ENCODE measurements at places on chromosomes 1 and 21.
A peak's percentile ranks its signal among the peaks of the same experiment; 100 is the strongest.

DNA sequence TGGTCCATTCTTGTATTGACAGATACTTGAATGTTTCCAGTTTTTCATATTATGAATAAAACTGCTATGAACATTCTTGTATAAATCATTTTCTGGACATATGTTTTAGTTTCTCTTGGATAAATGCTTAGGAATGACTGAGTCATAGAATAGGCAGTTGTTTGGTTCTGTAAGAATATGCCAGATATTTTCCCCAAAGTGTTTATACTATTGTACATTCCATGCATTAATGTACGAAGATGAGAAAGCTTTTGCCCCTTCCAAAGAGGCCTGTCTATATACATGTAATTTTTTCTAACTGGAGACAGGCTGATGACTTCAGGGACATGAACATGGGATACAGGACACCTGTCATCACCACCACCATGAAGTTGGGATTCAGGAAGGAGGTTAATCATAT is 11.3 kb downstream of the NBPF3 start:
- no peak for DNase-seq

DNA sequence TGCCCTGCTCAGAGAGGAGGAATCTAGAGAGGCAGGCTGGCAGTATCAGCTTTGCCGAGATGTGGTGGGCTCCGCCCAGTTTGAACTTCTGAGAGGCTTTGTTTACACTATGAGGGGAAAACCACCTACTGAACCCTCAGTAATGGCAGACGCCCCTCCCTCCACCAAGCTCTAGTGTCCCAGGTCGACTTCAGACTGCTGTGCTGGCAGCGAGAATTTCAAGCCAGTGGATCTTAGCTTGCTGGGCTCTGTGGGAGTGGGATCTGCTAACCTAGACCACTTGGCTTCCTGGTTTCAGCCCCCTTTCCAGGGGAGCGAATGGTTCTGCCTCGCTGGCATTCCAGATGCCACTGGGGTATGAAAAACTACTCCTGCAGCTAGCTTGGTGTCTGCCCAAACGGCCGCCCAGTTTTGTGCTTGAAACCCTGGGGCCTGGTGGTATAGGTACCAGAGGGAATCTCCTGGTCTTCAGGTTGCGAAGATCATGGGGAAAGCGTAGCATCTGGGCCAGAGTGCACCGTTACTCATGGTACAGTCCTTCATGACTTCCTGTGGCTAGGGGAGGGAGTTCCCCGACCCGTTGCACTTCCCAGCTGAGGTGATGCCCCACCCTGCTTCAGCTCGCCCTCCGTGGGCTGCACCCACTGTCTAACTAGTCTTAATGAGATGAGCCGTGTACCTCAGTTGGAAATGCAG is 43.6 kb downstream of the C21orf91 start:
- DNase-seq, result peak; percentile 39

GRCh38 chr1:52636721-52637695 is 4.0 kb downstream of the SHISAL2A start:
- DNase-seq, result peak; percentile 66

DNA sequence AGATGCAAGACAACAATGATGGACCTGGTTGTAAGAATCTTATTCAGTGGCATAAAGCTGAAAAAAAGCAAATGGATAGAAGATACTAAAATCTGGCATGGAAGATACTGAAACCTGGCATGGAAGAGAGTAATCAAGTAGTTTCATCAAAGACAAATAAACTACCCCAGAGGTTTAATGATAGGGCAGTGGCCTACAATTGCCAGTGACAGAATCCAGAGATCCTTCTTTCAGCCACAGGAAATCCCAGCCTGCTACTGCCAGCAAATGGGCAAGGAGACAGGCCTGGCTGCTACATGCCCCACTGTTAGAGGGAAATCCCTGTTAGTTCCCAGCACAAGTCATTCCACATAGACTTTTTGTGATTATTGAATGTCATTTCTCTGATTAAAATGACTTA is 409.4 kb downstream of the VAV3 start:
- DNase-seq, result no peak

DNA sequence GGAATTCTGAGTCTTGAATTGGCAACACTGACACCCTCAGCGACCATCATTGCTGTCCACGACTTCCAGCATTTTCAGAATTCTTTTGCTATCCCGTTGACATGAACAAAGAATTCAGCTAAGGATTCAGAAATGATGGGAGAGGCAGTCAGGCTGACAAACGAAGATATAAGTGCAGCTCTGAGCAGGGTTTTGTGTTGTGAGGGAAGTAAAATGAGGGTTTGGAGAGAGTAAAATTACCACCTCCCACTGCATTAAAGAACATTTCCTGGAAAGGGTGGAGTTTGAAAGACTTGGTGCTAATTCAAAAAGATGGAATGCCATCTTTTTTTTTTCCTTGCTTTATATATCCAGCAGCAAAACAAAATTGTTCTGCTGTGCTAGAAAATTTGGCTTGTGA is 4.9 kb upstream of the ELK4 start:
- DNase-seq, result no peak

GRCh38 chr1:169601096-169601881 is 15.0 kb upstream of the F5 start:
- no peak for DNase-seq

GRCh38 chr1:119929643-119930315 is 33.5 kb upstream of the ADAM30 start:
- DNase-seq, result no peak

GRCh38 chr1:205604059-205604458 is 27.8 kb downstream of the ELK4 start:
- DNase-seq, result no peak

DNA sequence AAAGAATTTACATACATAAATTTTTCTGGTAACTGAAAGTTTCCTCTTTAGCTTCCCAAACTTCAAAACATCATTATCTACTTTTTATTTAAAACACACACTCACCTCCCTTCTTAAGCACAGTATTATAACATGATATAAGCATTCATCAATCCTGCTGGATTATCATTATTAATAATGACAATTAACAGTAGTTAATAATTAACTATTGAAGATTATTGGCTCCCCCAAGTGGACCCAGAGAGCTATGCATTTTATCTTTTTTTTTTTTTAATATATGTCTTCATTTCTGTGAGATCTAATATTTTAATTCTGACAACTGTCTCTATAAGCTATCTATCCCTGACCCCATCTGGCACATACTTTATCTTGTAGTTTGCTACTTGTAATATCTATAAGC is 252.1 kb upstream of the CACYBP start:
- DNase-seq, result no peak

DNA sequence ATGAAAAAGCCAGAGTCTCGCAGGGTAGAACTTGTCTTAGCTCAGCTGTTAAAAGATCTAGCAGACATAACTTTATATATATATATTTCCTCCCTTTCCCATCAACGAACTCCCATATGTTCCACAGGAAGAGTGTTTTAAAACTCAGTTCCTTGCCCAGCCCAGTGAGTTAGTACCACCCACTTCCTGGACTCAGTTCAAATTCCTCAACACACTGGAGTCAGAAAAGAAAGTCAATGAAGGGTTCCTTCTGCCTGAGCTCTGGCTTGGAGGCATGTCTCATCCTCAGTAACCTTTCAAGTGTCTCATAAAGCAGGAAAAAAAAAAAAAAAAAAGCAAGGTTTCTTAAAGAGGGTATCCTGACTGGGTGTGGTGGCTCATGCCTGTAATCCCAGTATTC is 15.6 kb downstream of the TPM3 start:
- no peak for DNase-seq

DNA sequence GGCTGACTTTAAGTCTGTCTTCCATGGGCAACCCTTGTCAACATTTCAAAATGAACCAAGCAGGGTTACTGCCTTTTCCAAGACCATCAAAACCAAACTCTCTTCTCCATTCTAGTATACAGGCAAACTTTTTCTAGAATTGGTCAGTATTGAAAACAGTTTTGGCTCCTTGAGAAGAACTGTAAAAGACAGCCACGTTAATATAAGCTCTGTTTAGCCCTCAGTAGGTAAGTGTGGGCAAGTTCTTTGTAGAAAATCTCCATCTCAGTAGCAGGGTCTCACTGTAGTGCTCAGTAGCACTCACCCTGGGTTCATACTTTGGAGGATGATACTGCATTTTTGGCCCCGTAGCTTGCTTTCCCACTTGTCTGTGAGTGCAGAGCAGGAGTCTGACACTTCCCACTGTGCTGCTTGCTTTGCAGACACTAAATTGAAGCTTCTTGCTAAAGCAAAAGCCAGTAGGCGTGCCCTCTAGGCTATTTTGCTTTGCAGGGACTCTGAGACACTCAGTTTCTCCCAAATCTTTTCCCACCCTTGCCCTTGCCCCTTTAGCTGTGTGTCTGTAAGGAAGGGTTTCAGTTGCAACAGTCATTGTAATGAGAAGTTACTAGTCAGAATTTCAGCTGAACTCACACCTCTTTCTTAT is 34.3 kb upstream of the CACYBP start:
- no peak for DNase-seq

GRCh38 chr1:47572731-47573430 is 135.0 kb downstream of the FOXD2 start:
- DNase-seq, result no peak

DNA sequence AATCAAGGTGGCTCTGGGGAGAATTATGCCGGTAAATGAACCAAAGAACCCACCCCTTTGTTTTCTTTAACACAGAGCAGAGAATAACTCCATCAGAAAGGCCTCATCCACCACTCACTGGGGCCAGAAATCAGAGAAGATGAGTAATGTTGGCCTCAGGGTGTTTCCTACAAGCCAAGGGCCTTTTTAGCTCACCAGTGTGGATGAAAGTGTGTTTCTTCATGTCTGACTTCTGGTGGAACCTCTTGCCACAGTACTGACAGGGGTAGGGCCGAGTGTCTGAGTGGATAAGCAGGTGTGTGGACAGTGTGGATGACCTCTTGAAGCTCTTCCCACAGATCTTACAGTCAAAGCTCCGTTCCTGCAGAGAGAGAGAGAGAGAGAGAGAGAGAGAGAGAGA is 8.3 kb downstream of the GFI1 start:
- no peak for DNase-seq

GRCh38 chr1:202585590-202585933 is 124.7 kb downstream of the SYT2 start:
- no peak for DNase-seq

DNA sequence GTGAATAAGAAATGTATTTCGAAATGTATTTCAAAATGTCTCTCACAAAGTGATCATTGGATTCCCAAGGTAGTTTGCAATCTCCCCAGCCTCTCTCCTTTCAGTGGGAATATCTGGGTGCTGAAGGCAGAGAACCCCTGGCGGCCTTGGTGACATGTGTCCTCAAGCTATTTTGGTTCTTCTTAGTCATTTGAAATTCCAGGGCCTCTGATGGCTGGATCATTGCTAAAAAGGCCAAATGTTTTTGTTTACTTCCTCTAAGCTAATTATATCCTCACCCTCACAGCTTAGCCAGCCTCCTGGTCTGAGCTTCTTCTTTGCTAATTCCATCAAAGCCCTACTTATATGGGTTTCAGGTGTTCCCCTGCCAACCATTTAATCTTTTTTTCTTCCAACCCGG is 71.2 kb downstream of the LRRC40 start:
- DNase-seq, result no peak
